ENCODE measurements at places on chromosomes 2 and 18.

DNA sequence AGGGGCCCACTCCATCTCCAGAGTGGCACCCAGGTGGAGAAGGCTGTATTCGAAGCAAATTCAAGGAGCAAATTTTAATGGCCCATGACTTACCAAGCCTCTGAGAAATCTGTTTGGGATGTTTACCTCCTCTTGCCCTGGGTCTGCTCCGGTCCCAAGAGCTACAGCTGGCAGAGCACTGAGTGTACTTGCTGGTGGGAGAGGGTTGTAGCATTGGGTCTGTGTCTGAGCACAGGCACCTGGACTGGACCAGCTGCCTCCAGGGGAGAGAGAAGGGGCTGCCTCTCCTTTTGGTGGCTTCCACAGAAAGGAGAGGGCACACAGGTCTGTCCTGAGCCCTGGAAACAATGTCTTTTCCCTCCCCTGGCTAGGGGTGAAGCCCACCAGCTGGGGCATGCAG lies 9.8 kb downstream of the EN1 start:
- DNase-seq = no peak

DNA sequence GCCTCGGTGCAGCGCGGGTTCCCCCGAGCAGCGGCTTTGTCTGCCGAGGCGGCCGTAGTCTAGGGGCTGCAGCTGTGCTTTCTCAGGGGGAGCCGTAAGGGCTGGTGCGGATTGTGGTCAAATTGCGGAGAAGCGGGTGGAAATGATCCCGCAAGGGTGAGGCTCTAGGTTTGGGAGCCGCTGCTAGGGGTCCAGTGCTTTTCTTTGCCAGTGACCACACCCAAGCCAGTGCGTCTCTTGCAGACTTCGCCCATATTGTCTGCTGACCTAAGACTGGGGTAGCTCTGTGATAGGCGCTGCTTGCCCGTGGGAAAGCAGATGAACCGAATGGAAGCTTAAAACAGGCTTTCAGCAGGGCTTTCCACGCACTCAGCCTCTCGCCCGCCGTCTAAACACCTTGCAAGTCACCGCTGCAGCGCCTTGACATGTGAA lies 2.1 kb downstream of the DPYSL5 start:
- DNase-seq = no peak

DNA sequence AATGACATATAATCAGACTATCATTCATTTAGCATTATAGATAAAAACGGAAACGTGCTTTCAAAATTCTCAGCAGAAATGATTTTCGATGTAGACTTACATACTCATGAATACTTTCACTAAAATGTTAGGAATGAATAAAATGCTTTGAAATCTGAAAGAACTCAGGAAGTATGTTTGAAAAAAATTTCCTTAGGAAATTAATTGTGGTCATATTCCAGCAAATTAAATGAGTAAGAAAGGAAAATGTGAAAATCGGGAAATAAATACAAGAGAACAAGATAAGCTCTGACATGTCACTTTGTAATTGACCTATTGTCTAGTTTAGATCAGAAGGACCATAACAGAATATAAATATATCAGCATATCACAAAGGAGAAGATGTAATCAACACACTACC lies 981.0 kb upstream of the CDH2 start:
- no peak for DNase-seq

DNA sequence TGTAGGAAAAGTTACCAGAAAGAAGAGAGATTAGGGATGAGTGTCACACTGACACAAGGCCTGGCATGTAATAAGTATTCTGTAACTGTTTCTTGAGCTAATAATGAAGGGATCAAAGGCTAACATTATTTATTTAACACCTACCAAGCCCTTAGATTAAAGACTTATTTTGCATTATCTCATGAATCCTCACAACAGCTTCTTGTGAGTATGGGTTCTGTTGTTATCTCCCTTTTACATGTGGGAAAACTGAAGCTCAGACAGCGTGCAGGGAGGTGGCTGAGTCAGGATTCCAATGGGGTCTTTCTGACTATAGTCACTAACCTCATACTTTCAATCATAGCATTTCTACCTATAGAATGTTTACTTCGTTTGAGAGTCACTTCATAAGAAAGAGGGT lies 79.0 kb upstream of the PROKR1 start:
- DNase-seq = no peak

GRCh38 chr18:32846896-32847295 lies 74.1 kb upstream of the KLHL14 start:
- no peak for DNase-seq

DNA sequence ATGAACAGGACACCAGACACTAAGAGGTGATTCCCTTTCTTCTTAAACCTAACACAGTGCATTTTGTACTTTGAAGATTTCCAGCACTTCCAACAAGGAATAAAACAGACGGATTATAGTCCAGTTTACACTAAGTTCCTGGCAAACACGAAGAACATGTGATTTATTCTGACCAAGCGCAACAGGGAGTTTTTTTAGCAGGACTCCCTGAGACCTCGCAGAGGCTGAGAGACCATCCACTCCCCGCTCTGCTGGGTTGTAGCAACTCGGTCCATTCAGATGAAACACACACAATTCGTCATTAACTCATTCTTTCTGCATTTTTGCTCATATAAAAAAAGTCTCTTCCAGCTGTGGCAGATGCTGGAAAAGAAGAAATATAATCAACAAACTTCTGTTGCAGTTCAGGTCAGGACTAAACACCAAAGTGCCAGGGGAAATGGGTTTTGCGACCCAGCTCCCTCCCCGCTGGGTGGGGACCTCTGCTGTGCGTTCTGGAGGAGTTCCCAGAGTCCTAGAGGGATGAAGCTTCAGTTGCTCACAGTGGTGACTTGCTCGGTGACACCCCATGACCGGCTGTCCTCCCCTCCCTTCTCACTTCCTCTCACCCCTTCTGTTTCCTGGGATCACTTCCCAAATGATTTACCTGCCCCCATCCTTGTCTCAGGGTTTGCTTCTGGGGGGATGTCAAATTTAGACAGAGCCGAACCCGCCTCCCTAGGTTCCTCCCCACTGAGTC lies 52.5 kb downstream of the KCNF1 start:
- DNase-seq = no peak

- no peak for DNase-seq
Observed at GRCh38 chr18:45562567-45563479, 52.5 kb upstream of the SLC14A2 start.

- no peak for DNase-seq
Observed at GRCh38 chr2:174673876-174674275, 76.3 kb upstream of the WIPF1 start.

DNA sequence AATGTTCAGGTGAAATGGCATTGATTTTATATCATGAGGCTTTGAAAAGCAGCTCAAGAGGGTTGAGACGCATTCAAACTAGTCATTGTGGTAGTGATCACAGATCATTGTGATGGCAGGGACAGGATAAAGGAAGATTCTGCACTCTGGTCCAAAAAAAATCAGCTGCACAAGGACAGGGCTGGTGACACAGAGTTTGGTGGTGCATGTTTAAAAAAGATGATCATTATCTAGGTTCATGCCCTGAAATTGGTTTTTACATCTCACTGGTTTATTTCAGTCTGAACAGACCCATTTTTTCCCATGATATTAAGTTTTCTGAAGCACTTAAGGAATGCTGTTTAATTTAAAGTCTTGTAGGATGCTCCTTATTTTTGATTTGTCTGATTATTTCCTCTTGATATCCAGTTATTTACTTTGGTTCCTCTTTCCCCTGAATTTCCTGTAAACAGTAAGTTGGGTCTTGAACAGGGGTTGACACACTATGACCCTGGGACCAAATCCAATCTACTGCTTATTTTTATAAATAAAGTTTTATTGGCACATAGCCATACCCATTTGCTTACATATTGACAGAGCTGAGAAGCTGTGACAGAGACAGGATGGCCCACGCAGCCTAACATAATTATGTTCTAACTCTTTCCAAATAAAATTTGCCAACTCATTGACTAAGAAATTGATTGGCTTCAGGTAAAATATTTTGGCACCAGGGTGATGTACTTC lies 98.4 kb downstream of the UPP2 start:
- no peak for DNase-seq

- no peak for DNase-seq
Observed at GRCh38 chr18:73881396-73881917, 266.2 kb downstream of the FBXO15 start.

- peak; percentile 46 for DNase-seq
Observed at GRCh38 chr2:37985333-37985732, 60.2 kb downstream of the RMDN2 start.

DNA sequence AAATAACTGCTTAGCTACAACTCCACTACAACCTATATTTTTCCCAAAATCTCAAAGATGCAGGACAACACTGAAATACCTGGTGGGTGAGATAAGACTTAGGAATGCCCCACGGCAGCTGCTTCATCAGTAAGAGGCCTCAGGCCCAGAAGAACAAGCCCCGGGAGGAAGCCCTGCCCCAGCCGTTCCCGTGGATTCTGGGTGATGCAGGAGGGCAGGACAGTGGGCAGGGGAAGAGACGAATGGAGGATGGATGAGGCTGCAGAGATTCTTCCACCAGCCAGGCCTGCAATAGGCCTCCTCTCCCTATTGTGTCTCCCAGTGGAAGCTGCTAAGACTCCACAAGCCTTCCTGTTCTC lies 197.9 kb upstream of the HDAC4 start:
- no peak for DNase-seq

DNA sequence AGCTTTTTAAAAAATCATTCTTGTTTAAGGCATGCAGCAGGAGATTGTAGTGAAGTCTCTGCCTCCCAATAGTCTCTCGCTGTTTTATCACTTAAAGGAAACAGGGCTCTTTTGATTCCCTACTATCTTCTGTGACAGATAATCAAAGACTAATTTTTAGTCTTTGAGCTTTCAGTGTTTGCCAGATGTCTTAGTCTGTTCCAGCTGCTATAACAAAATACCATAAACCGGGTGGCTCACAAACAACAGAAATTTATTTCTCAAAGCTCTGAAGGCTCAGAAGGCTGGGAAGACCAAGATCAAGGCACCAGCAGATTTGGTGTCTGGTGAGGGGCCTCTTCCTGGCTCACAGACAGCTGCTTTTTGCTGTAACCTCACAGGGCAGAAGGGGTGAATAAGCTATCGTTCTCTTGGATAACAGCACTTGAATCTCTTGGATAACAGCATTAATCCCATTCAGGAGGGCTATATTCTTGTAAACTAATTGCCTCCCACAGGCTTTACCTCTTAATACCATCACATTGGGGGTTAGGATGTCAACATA lies 37.8 kb upstream of the STAT4 start:
- DNase-seq = no peak

DNA sequence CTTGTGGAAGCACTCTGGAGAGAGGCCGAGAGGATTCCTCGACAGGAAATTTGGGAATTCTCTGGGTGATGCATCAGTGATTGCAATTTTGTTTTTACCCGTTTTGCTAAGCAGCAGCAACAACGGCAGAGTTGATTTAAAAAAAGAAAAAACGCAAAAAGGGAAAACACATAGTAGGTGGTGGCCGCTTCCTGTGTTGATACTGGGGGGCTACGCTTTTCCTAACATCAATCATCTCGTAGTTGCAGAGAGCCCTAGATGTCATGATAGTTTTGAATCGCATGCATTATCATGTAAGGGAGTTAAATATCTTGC lies 271 bp upstream of the RBM43 start:
- DNase-seq = no peak

DNA sequence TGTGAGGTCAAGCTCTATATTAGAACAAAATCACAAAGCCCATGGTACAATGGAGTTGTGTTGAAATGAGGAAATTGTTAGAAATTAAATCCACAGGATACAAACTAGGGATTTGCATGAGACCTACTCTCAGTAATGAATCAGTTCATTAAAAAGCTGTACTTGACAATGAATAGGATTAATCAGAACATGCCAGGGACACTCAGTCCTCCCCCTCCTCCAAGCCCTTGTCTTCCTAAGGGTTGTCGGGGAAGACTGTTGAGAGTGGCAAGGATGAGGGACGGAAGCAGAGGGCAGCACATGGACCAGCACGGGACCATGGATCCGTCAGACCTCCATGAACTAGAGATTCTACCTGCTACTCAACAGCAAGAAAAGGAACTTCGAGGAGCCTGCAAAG lies 39.8 kb downstream of the SPRED2 start:
- DNase-seq = no peak
